CD4-positive, alpha-beta T cell (primary cell): ENCODE measurements at places on chromosomes 16 and 17. TPM values are rescaled to one million over a fixed set of nuclear protein-coding genes. Genes with fewer than 3 reads are reported as not detected.

GRCh38 chr17:36034127-36034526, 16.4 kb upstream of the CCL23 start:
- H3K4me1 ChIP-seq: no peaks in the 10 kb centered on the region
- H3K27me3 ChIP-seq: peaks cover 6% of the 10 kb centered on the region
- no peaks in the 10 kb centered on the region for H3K36me3 ChIP-seq
- no peak overlapping the region for H3K27ac ChIP-seq
- no peak overlapping the region for H3K4me3 ChIP-seq

DNA sequence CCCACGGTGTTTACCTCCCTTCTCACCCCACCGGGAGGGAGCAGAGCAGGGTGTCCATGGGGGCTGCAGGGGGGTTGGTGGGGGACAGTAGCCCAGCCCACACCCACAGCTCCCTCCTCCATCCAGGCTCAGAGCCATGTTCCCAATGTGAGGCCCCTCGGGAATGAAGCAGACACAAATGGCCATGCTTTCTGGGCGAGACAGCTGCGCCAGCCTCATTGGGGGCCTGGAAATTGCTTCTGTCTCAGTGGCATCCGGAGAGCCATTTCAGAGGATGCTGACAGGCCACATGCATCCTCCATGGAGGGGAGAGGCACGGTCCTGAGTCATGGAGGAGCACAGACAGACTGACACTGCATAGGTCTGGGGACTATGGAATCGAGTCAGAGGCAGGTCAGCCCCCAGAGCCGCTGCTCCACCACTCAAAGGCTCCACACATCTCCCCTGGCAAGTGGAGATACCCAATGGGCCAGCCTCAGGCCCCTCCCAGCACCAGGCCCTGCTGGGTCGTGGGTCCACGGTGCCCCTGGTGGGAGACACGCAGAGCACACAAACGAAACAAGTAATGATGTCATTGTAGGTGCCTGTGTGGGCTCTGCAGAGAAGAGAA, 59.6 kb upstream of the ENPP7 start:
- H3K27me3 ChIP-seq: peaks cover 22% of the 10 kb centered on the region
- no peaks in the 10 kb centered on the region for H3K4me1 ChIP-seq
- no peak overlapping the region for H3K27ac ChIP-seq
- no peak for DNase-seq
- H3K4me3 ChIP-seq: no peak overlapping the region

DNA sequence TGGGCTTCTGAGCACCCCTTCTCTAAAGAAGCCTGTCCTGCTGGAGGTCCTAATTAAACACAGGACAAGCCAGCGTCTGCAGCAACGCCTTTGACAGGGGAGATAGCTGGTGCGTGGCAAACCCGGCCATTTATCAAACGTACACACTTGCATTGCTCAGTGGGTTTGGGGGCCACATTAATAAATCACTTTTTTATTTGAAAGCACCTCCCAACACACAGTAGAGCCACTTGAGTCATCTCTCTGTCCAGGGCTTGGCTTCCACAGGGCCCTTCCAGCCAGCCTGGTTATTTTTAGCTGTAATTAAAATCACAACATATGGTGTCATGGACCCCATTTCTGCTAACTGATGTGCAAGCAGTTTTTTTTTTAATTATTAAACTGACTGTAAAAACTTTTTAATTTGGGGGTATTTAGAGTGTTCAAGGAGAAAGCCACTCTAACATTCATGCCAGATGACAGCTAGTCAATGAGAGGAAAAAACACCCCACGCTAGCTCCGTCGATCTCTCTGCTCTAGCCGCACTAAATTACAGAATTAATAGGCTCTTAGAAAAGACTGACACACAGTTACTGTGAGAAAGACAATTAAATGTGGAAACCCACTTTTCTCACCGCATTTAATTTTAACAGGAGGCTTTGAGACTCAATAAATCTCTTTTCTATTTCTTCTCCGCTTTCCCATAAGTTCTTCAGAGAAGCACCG, 201.0 kb upstream of the WSCD1 start:
- no peak for DNase-seq
- no peaks in the 10 kb centered on the region for H3K4me1 ChIP-seq
- no peak overlapping the region for H3K4me3 ChIP-seq
- peaks cover 7% of the 10 kb centered on the region for H3K27me3 ChIP-seq
- no peaks in the 10 kb centered on the region for H3K36me3 ChIP-seq

GRCh38 chr17:57622306-57622682, 122.8 kb downstream of the CCDC182 start:
- H3K36me3 ChIP-seq: peaks cover 16% of the 10 kb centered on the region
- H3K4me1 ChIP-seq: peaks cover 5% of the 10 kb centered on the region
- no peaks in the 10 kb centered on the region for H3K27me3 ChIP-seq
- no peak overlapping the region for H3K27ac ChIP-seq

DNA sequence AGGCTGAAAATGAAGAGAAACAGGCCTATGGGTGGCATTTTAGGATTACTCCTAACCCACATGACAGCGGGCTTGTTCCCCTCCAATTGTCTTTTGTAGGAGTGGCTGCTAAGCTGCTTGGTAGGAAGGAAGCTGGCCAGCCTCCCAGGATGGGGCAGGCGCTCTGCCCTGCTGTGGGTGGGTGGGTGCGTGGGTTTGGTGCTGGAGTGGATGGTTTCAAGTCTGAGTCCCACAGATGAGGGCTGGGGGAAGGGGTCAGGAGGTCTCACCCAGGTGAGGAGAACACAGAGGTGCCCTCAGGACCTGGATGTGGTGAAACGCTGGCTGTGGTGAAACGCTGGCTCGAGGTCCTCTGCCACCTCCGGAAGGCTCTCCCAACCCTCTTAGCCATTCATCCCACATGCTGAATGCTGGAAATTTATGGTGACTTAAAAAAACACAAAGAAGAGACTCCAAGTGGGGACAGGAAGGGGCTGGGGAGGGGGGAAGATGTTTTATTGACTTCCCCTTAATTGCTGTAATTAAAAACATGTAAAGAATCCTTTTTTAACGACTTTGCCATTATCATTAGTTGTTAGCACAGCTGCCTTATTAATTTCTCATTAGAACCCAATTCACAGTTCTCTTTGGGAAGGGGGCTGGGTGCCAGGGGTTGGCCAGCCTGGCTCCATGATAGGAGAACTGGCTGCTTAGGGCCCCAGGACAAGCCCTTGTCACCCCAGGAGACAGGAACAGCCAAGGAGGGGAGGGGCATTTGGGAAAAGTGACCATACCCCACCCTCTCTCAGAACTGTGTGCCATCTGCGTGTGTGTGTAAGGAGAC, 153.5 kb upstream of the CDC42EP4 start:
- H3K36me3 ChIP-seq: no peaks in the 10 kb centered on the region
- DNase-seq: no peak
- no peaks in the 10 kb centered on the region for H3K27me3 ChIP-seq
- H3K4me3 ChIP-seq: no peak overlapping the region
- no peaks in the 10 kb centered on the region for H3K4me1 ChIP-seq

GRCh38 chr17:8574687-8575086, 55.8 kb downstream of the MYH10 start:
- no peak overlapping the region for H3K27ac ChIP-seq
- H3K4me1 ChIP-seq: no peaks in the 10 kb centered on the region
- no peak for DNase-seq
- H3K36me3 ChIP-seq: no peaks in the 10 kb centered on the region

DNA sequence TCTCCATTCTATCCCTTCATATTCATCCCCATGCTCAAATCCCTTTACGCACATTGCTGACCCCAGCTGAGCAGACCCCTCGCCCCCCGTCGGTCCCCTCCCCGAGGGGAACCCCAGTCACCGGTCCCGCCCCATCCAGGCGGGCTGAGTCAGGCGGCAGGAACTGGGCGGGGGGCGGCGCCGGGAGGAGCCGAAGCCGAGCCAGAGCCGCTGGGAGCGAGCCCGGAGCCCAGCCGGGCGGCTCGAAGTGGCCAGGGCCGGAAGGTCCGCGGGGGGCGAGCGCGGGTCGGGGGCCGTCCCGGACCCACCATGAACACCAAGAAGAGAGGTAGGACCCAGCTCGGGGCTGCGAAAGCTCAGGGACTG, 8.6 kb downstream of the RIPOR1 start:
- no peak for DNase-seq
- H3K4me3 ChIP-seq: peak overlapping the region; percentile 84
- peaks cover 21% of the 10 kb centered on the region for H3K36me3 ChIP-seq
- H3K27ac ChIP-seq: peak overlapping the region; percentile 69
- peaks cover 37% of the 10 kb centered on the region for H3K4me1 ChIP-seq
- H3K27me3 ChIP-seq: no peaks in the 10 kb centered on the region

- H3K36me3 ChIP-seq: no peaks in the 10 kb centered on the region
- H3K27me3 ChIP-seq: peaks cover 10% of the 10 kb centered on the region
- DNase-seq: peak; percentile 55
- H3K4me1 ChIP-seq: no peaks in the 10 kb centered on the region
Observed at GRCh38 chr17:33779234-33779591, 475.9 kb upstream of the CCL2 start.

GRCh38 chr17:6070430-6070912, 292 bp downstream of the WSCD1 start:
- no peaks in the 10 kb centered on the region for H3K36me3 ChIP-seq
- H3K27ac ChIP-seq: no peak overlapping the region
- DNase-seq: no peak
- no peak overlapping the region for H3K4me3 ChIP-seq
- peaks cover 16% of the 10 kb centered on the region for H3K4me1 ChIP-seq
- H3K27me3 ChIP-seq: peaks cover 48% of the 10 kb centered on the region

Gene FLYWCH1
- total RNA-seq: 84.8 TPM

Gene C17orf78
- not detected for total RNA-seq

Gene C16orf96
- total RNA-seq: 0.27 TPM

Gene TBC1D3C
- total RNA-seq: not detected

Gene C1QTNF1
- not detected for total RNA-seq

Gene PIMREG
- not detected for total RNA-seq

Gene KIF2B
- total RNA-seq: not detected
